ENCODE measurements at places on chromosomes 16 and 17.

- no peak for DNase-seq
Measured at GRCh38 chr16:72596373-72596772, 424.4 kb upstream of the PMFBP1 start.

DNA sequence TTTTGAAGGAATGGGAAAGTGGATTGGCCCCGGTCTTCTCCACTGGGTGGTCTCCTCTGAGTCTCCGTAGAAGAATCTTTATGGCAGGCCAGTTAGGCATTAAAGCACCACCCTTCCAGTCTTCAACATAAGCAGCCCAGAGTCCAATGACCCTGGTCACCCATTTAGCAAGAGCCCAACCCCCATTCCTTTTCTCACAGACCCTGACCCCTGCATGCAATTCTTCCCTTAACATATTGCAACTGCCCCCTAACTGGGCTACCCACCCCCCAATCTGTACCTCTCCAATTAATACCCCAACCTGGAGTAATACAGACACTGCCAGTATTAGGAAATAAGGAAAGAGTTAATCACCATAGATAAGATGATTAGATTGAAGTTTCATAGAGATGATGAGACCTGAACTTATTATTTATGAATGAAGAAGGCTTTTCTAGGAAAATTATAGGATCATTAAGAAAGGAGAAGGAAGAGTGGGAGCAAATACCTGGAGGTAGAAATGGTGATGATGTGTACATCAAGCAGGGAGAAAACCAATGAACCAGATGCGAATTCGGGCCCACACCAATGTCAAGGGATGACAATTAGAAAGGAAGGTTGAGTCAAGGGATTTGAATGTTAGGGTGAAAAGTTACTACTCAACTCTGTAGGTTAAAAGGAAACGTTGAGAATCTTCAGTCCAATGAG is 2.4 kb downstream of the CCL2 start:
- no peak for DNase-seq

DNA sequence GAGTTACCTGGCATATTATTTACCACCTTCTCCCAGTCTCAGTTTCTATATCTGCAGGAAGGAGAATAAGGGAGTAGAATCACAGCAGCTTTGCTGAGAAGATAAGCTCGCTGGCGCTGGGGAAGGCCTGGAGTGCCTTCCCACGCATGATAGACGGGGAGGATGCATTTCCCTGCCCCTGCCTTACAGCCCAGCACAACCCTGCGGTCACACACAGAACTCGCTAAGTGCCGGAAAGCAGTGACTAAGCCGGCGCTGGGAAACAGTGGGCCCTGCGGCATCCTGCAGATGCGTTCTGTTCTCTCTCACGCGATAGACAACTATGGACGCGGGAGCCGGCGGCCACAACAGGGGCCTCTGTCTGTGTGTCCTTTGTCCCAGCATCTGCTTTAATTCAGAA is 4.8 kb downstream of the CA5A start:
- DNase-seq, result peak; percentile 30

GRCh38 chr17:1592751-1593629 is 30.4 kb upstream of the PITPNA start:
- no peak for DNase-seq

DNA sequence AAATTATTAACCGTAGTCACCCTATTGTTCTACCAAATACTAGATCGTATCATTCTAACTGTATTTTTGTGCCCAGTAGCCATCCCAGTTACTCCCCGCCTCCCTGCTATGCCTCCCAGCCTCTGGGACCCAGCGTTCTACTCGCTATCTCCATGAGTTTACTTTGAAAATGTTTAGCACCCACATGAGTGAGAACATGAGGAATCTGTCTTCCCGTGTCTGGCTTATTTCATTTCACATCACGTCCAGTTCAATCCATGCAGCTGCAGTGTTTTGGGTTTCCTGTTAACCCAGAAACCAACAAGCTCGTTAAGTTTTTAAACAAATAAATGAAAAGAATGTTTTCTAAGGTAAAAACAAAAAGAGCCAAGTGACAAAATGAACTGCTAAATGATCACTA is 82.1 kb downstream of the VPS53 start:
- DNase-seq, result no peak

DNA sequence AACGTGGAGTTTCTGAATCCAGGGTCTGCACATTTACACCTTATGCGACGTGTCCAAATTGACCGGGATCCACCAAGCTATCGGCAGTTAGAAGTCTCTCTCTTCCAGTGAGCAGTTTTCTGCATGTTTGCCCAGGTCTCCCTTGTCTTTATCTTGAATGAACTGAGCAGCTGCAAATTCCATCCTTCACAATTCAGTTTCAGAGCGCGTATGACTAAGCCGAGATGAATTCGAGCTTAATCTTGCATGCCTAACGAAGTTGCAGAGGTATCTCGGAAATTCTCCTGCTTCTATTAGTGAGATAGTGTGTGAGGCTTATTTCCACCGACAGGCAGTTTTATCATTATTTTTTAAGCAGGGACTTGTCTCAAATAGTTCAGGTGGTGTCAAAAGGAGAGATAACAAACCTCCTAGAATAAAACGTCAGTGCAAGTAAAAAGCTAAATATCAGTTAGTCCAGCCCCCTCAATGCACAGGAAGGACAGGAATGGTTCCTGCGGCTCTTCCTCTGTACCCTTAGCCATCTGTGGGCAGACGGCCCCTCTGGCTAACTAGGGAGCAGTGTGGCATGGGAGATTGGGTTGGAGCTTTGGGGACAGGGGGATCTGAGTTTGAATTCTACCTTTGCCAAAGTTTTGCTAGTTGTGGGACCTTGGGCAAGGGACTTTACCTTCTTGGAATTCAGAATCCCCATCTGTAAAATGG is 93.0 kb upstream of the GPR139 start:
- DNase-seq, result no peak

- DNase-seq, result no peak
Measured at GRCh38 chr17:77099997-77100396, 40.8 kb upstream of the SEC14L1 start.

DNA sequence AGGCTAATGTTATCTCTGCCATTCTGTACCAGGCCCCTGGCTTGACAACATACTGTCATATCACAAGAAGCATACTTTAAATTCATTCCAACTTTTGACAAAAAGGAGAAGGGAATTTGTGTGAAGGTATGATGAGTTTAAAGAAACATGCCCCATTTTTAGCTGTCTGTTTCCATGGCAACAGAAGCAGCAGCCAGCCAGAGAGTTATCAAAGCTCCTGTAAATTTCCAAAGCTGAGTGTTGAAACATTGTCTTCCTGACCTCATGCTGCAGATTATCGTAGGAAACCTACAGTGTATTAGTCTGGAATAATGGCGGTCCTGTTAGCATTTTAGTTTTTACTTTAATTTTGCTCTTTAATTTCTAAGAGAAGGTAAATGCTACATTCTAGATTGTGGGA is 124.9 kb downstream of the MRTFB start:
- DNase-seq, result no peak

All from CD4-positive, alpha-beta T cell treated with Interleukin-17A for 4 hours (primary cell).